ELR (cell line): ENCODE measurements at places on chromosomes 7 and 10.

DNA sequence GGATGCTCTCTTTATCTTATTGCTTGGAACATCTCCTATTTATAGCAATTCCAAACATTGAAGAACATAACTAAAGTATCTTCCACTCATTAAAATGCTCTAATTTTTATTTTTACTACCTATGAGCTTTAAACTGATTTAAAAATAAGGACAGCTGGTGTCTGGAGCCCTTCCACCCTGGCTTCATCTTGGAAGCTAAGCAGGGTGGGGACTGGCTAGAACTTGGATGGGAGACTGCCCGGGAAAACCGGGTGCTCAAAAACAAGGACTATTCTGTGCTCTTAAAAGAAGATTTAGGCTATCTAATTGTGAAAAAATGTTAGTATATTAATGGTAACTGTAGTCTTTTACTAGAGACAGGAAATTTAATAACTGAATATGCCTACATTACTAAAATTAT, 69.2 kb downstream of the ARMC3 start:
- DNase-seq: peak; percentile 58

DNA sequence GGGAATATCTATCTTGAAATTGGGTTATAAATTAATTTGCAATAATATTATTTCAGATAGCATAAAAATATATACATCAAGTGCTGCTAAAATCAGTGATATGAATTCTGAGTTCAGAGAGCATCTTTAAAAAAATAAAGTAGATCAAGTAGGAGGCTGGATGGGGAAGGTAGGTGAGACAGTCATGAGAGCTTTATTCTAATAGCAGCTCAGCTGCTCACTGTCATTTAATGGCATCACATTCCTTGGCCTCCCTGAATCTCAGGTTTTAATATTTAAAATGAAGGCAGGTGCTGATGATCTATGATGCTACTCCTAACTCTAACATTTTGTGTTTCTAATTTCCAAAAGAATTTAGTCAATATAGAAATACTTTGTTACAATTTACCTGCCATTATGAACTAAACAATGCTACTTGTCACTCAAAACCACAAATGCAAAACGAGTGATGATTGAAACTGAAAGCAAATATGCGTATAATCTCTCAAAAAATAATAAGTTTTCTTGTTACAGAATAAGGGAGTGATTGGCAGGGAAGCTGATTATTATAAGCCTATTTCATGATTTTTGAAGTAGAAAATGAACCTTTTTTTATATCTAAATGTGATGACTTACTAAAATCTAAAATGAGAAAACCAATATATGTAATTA, 147.6 kb upstream of the CSTF2T start:
- no peak for DNase-seq

- peak; percentile 10 for DNase-seq
Observed at GRCh38 chr7:87877366-87878040, 1.2 kb downstream of the DBF4 start.

DNA sequence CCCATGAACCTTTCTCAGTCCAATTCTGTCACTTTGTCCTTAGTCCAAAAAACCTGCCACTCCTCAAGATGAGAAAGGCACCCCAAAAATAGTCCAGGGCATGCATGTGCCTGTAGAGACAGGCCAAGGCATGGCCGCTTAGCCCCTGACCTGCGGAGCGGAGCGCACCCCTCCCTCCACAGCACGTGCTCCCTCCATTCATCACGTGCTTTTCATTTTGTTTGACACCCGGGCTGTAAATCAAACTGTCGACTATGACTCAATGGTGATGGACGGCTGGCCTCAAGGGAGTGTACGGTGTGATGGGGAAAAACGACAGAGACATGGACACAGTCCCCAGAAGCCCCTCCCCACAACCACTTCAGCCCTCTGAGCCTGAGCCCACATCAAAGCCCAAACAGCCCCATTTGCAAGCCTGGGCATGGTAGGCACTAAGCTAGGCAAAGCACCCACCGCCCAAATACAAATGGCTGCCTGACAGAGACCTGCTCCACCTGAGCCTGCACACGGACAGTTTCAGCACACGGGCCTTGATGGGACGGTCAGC, 90.6 kb downstream of the ZRANB1 start:
- no peak for DNase-seq

DNA sequence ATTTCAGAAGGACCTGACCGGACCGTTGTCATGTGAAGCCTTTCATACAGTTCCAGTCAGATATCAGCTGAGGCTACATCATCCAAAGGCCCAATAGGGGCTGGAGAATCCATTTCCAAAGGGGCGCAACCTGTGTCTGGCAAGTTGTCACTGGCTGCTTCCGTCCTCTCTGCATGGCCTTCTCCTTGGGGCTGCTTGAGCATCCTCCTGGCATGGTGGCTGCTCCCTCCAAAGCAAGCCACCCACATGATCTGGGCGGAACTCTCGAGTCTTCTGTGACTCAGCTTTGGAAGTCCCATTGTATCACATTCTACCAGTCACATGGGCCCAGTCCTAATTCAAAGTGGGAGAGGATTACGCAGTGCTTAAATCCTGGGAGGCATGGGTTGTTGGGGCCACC, 207.0 kb upstream of the SHH start:
- DNase-seq: no peak

DNA sequence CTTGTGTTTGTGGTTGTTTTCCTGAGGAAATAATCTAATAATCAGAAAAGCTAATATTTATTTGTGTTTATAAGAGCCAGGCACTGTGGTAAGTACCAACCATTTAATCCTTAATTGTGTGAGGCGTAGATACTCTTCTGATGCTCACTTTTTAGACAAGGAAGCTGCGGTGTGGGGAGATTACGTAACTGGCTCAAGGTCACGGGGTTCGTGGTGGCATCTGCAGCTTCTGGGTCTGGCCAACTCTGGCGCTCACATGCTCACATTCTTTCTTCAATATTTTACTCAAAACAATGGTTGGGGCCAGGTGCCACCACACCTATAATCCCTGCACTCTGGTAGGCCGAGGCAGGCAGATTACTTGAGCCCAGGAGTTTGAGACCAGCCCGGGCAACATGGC, 77.6 kb downstream of the RALA start:
- no peak for DNase-seq

DNA sequence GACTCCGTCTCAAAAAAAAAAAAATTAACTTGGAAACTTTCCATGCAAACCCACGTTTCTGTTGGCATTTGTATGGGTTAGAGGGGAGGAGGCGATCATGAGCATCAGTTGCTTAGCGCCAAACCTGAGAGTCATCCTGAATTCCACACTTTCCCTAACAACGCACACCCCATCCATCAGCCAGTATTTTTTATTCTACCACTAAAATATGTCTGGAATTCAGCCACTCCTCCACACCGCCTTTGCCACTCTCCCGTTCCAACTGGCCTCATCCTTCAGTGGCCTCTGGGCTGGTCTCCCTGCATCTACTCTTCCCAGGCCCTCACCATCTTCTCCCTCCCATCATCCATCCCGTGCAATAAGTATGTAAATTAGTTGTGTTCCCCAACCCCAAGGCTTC, 4.7 kb upstream of the LMBR1 start:
- no peak for DNase-seq

DNA sequence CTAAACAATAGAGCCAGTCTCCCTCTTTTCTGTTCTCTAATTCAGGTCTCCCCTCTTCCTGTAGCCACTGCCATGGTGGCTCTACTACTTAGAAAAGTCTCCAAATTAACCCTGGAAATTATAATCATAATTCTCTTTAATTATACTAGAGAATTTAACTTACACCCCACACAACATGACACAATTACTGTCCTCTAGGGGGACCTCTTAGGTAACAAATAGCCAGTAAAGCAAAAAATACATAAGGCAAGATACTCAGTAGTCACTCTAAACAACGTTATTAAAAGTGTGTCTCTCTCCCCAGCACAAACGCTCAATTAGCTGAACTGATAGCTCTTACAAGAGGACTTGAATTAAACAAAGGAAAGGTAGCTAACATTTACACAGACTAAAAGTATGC, 44.3 kb upstream of the ZNF107 start:
- no peak for DNase-seq

DNA sequence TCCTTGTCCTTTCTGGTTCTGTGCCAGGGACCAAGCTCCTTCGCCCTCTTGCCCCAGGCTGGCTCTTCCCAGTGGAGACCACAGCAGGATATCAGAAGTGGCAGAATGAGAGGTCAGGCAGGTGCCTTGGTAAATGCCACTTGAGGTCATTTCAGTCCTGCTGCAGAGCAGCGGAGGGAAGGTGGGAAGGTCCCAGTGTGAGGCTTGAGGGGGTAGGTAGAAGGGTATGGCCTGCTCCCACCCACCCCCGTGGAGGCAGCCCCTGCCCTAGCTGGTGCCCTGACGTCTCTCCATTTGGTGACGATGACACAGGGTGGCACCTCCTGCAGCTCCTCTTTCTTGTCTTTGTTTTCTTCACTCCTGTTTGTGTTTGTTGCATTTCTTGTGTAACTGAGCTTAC, 538.8 kb downstream of the TCERG1L start:
- DNase-seq: no peak

DNA sequence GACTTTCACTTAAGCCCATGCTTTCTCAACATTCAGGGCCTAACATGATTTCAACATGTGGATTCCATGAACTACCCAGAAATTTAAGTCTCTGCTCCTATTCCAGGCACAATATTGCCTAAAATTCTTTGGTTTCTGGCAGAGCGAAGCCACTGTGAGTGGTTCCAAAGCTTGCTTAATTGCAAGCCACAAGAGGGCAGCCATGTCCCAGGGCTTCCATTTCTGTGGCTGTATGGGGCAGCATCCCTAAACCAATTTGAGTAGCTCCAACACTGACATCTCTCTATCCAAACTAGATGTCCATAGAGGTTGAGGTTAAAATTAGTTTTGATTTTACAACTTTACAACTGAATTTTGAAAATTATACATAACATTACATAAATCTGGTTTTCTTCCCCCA, 56.3 kb upstream of the MDFIC start:
- DNase-seq: peak; percentile 60

GRCh38 chr7:119514326-119514725, 758.6 kb upstream of the KCND2 start:
- peak; percentile 2 for DNase-seq

GRCh38 chr7:74083928-74084721, 521 bp downstream of the LIMK1 start:
- peak; percentile 79 for DNase-seq

DNA sequence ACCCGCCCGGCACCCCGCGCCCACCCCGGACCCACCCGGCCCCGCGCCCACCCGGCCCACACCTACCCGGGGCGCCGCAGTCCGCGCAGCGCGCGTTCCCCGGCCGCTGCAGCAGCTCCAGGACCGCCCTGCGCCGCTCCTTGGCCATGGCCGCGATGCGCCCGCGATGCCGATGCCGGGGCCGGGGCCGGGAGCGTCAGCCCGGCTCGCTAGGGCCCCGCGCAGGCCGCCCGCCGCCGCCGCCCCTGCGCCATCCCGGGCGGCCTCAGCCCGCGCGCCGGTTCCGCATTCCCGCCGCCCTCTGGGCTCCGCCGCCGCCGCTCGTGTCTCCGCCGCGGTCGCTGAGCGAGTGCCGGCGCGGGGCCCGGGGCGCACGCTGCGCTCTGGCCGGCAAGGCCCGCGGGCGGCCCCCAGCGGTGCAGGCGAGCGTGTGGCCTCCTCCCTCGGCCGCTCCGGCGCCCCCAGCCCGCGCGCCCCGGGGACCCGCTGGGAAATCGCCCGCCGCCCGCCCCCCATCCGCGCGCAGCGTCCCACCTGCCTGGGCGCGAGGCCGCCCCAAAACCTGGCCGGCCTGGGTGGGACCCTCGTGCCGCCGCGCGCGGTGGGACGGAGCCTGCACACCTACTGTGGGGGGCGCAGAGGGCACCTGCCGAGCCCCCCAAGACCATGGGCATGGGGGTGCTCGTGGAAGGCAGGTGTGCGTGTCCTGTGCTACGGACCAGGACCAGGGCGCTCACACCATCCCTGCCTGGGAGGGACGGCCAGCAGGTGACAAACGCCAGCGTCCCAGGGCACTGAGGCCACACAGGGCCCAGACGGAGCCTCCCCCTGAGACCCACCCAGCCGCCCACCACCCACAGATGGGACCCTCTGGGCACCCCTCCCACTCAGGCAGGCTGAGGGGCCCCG, at the start of gene ADAP1:
ADAP1 (minus strand) TSS at position 351 of the 909 bp plus-strand sequence; CDS start at position 148, 203 bp downstream.
- peak; percentile 54 for DNase-seq

GRCh38 chr7:138626846-138627245, 74.3 kb downstream of the SVOPL start:
- no peak for DNase-seq

- peak; percentile 94 for DNase-seq
Observed at GRCh38 chr10:6748981-6749635, 169.0 kb upstream of the PRKCQ start.

- DNase-seq: no peak
Observed at GRCh38 chr10:88765816-88766215, 6.0 kb downstream of the LIPN start.

- no peak for DNase-seq
Observed at GRCh38 chr7:34153656-34154270, 248.4 kb downstream of the BMPER start.

DNA sequence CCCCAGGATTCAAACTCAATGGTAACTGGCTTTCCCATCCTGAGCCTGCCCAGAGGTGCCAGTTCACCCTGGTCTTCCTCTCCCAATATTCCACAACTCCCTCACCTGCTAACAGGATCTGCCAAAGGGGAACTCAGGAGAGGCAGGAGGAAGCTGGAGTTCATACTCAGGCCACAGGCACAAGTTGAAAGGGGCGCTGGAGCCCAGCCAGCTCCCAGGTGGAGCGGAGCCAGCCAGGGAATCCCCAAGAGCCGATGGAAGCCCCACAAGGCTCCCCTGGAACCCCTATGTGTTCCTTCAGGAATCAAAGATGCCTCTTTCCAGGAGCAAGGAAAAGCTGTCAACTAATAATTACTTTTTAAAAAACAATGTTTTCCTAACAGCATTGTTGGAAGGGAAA, 63.5 kb downstream of the SH3PXD2A start:
- DNase-seq: no peak
